Uterus (tissue), 4 donors: ENCODE measurements at places on chromosomes 11 and 22.

DNA sequence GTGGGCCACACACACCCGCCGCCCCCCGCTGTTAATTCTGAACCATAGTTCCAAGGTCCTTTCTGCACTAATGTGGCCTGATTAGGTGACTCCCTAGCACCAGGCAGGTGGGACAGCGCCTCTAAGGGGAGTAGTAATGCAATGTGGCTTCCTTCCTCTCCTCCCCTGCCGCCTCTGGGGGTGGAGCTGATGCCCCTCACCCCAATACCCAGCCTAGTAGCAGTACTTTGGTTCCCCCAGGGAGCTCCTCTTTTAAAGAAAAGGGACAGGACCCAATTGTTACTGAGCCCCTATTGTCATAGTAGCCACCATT is 14.4 kb downstream of the RTN4RL2 start:
- no peak for DNase-seq

DNA sequence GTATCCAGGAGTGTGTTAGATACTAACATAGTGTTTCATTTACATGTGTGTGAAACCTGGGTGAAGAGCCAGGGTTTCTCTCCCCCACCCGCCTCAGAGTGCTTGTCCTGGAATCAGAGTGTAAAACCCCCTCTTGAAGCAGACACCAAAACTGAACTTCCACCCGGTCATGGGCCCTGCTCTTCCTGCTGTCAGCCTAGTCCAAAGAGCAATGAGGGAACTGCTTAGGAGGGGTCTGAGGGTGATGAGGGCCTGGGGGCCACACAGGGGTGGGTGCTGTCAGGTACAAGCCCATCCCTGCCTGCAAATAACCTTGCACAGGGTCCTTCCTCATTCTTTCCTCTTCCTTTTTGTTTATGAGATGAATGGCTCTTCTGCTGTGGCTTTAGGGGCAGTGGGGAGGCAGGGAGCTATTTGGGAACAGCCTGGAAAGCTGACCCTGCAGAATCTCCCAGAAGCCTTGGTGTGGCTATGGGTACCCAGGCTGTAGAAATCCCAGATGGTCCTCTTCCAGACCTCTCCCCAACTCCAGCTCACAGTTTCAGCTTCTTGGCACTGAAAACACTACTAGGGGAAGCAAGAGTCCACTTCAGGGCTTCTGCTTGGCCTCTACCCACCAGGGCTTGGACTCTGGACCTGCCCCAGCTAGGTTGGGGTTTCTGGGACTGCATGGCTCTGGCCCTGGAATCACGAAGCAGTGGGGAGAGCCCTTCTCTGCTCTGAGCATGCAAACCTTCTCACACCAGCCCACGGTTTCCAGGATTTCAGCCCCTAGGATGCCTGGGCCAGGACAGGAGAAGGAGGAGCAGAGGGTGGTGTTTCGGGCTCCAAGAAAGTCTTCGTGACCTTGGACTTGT is 8.5 kb downstream of the BATF2 start:
- DNase-seq, result no peak

DNA sequence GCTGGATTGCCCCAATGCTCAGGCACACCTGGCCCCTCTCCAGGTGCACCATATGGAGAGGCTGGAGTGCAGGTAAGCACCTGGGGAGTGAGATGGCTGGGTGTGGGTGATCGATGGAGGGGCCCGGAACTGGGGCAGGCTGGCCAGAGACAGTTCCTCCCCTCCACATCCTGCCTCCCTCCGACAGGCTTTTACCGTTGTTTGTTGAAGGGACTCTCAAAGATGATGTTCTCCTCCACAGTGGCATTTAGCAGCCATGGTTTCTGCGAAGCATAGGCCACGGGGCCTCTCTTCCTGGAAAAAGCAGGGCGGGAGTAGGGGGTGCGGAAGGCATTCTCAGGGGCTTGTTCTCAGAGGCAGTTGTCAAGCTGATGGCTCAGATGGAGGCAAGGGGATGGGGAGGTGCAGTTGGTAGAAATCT is 25.9 kb upstream of the KCNJ11 start:
- no peak for DNase-seq

DNA sequence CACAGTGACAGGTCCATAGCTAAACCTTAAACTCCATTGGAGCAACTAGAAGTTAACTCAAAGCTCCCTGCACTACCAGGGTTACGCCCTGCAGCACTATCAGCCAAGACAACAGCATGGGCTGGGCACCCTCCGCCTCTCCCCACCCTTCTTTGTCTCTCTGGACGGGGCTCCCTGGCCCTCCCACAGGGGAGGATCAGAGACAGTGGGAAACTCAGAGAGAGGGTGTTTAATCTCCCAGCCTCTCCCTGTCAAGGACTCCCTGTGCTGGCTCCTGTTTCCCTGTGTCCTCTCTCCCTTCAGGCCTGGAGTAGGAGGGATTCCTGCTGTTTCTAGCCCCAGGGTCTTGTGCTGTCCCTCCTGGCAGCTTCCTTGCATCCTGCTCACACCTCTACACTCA is 56.9 kb upstream of the CSNK2A3 start:
- DNase-seq, result peak; percentile 37

DNA sequence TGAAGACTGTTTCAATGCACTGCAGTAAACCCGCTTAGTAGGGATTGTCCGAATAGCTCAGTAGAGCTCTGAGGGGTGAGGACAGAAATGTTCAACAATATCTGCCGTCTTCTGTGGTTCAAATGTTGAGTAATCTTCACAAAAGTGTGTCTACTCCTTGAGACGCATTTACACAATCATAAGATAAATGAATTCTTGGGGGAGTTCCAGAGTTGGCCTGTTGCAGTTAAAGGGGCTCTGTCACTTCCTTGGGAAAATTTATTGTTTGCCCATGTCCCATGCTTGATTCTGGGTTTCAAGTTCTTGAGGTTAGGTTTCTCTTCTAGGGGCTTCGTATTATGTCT is 614 bp downstream of the ANO3 start:
- DNase-seq, result no peak

GRCh38 chr11:127939000-127939399 is 648.4 kb downstream of the ETS1 start:
- DNase-seq, result no peak

DNA sequence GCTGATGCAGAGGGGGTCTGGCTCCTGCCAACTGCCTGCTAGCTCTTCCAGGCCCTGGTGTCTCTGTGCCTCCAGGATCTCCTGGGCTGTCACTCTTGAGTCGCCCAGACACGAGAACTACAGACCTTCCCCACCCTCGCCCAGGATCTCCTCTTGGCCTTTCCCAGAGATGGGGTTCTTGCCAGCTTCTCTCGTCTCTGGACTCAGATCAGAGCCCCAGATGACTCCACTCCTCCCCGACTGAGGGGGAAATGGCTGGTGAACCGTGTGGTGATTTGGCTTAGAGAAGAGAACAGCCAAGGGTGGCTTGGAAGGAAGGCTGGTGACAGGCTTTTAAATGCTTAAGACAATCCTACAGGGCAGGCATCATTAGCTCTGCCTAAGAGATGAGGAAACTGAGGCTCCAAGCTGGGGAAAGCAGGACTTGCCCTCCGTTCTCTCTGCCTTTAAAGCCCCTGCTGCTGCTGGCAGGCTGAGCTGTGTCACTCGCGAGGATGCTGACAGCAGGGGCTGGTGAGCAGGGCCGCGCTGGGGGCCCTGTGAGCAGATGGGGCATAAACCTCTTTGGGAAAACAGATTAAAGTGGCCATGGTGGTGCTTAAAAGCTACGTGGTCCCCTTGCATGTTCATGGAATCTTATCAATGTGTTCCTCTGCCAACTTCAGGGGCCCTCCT is 90.3 kb upstream of the THY1 start:
- no peak for DNase-seq

- no peak for DNase-seq
Measured at GRCh38 chr11:1283091-1283511, 26.3 kb downstream of the TOLLIP start.

DNA sequence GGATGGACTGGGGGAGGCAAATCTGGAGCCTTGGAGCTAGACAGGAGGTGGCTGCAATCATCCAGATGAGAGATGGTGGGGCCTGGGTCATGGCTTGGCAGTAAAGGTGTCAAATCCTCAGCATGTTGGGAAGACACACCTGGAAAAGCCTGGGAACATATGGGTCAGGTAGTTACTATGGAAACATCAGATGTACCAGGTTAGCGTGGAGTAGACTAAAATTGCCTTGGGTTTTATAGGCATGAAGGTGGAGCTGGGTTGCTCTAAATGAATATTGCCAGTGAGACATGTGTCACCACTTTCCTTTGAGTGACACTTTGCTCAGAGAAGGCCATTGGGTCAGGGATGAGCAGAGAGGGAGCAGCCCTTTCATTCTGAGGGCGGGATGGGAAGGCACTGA is 473.7 kb downstream of the TBC1D22A start:
- no peak for DNase-seq

GRCh38 chr11:2211113-2211971 is 39.7 kb upstream of the TH start:
- peak; percentile 3 for DNase-seq

GRCh38 chr11:111735262-111736116 is 30.7 kb downstream of the PPP2R1B start:
- DNase-seq, result peak; percentile 90

DNA sequence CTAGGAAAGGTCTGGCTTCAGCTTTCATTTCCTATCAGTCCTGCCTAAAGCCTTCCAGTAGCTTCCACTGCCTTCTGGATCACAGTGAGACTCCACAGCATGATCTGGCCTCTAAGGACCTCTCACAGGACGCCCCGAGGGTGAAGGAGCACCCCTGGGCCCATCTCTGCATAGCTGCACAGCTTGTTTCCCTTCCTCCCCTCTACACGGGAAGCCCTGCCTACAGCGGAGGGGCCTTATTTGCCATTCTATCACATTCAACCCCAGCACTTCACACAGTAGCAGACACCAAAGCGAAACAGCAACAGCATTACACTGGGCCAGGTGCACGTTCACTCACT is 162.3 kb upstream of the GRK3 start:
- no peak for DNase-seq

DNA sequence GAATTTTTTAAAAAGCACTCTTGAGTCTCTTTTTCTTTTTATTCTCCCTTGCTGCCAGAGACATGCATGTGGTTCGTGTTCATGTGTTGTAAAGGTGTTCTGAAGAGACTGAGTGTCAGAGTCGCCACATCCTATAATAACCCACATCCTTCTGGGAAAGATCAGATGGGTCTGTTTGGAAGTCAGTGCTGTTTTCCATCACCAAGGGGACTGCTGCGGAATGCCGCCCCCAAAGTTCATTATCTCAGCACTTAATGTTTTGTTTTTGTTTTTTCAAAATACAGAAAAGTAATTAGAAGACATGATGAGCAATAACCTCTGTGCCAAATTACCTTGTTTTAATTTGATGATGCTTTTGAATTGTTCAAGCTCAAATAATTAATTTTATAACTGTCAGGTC is 56.9 kb upstream of the EIF3M start:
- no peak for DNase-seq

GRCh38 chr11:65574811-65575567 is 864 bp upstream of the EHBP1L1 start:
- DNase-seq, result no peak

GRCh38 chr11:93613231-93613831 is 48.2 kb upstream of the CEP295 start:
- DNase-seq, result no peak

GRCh38 chr22:38177926-38178604 is 3.6 kb downstream of the PLA2G6 start:
- peak; percentile 38 for DNase-seq

DNA sequence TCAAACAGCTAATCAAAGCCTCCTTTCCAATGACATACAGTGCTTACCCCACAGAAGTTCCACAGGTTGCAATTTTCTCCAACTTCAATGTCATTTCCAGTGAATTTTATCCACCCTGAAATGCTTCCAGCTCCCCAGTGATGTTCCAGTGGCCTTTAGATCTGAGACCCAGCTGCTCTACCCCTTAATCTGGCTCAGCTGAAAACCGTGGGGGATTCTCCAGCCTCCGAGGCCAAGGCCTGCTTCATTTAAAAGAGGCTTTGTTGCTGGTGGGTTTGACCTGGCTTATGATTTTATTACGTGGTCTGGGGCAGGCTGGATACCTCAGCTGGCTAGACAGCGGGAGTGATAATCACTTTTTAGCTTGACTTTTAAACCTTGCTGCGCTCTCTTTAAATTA is 10.9 kb downstream of the HEPHL1 start:
- no peak for DNase-seq

DNA sequence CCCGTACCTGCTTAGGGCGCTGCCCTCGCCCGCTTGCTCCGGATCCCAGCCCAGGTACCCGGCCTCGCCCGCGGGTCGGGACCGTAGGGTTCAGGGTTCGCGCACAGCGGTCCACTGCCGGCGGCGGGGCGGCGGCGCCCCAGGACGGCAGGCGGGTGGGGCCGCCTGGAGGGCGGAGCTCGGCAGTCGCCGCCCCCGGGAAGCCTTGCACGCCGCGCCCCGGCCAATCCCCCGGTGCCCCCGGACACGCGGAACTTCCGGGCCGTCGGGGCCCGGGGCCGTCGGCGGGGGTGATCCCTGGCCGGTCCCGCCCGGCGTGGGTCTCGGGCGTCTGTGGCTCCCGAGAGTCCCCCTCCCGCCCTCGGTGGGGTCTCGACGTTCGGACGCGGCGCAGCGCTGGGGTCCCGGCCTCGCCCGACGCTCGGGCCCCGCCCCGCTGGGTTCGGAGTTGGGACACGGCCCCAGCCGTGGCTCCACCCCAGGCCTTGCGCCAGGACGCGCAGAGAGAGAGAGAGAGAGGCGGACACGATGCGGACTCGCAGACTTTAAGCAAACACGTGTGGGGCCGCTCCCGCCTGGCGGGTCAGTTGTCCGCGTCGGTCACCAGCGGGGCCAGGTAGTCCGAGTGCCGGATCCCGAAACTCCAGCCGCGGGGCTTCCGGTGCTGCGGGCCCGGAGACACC is at the start of gene TYMP:
TSS of gene TYMP (minus strand) at position 116 of the 683 bp plus-strand sequence. CDS start 303 bp downstream, outside the sequence.
- peak; percentile 66 for DNase-seq

- DNase-seq, result no peak
Measured at GRCh38 chr22:17201285-17201945, 17.8 kb downstream of the ADA2 start.
